ENCODE measurements at places on chromosomes 7 and 10.

DNA sequence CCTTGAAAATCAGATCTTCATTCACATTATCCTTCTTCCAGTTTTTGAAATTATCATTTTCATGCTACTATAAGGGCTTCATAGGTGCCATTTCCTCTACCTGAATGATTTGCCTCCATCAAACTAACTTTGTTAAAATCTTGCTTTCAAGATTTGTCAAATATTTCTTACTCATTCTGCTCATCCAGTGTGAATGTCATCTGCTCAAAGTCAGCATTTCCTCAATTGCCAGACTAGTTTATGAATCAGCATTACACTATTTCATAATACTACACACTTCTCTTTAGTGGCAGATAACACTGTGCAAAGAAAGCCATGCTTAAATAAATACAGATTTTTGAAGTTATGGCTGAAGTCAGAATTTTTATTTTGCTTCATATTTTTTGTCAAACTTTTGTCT lies 21.3 kb upstream of the LIPF start:
- DNase-seq, result no peak

DNA sequence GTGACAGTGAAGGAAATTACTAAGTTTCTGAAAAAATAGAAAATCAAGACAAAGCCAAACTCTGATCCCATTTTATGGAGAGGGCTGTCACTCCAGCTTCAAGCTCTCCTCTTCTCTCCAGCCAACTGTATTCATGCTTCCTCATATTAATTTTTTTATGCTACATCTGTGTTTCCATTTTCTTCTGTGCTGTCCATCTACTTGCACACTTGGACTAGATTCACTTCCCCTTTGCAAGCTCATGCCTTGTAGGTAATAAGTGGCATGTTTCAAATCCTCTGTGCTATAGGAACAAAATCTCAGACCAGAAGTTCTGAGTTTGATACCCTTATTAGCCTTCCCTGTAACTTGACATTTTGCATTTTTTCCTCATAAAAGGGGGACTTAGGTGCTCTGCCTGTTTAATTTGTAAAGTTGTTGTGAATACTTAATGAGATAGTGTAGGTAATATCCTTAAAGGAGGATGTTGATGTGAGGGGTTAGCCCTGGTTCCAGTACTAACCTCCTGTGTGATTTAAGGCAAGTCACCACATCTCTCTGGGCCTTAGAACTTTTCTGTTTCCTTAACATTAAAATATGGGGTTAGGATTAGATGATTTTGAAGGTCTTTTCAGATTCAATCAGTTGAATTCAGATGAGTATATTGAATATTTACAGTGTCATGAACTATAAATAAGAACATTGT lies 358.8 kb downstream of the BBS9 start:
- no peak for DNase-seq

DNA sequence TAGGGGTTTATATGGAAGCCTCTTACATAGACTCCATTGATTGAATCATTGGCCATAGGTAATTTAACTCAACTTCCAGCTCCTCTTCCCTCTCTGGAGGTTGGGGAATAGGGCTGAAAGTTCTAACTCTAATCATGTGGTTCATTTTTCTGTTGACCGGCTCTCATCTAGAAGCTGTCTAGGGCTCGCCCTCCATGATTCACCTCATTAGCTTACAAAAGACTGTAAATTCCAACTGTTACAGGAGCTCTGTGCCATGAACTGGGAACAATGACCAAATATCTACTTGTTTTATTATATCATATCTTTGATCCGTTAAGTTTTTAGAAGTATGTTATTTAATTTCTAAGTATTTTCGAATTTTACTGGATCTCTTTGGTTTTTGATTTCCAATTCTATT lies 263.0 kb downstream of the TCF7L2 start:
- no peak for DNase-seq

DNA sequence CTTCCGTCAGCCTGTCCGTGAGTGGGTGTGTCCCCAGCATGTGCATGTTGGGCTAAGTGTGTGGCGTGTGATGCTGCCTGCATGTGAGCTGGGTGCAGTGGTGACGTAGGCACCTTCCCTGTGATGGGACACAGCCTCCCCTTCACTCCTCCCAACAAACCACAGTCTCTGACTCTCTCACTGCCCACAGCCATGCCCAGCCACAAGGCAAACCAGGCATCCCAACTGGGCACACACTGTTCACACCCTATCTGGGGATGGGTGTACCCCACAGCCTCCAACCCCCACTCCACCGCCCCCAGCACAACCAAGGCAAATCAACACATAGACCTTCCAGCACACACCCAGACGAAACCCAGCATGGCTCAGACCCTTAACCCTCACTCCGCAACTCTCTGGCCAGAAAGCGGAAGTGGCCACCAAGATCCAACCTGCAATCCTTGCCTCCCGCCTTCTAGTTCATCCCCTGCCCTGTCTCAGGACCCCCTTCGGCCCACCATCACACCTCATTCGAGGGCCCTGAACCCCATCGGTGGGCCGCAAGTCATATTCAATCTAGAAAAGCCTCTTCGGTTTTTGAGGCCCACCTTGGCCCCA lies 10.4 kb downstream of the PSD start:
- DNase-seq, result no peak

DNA sequence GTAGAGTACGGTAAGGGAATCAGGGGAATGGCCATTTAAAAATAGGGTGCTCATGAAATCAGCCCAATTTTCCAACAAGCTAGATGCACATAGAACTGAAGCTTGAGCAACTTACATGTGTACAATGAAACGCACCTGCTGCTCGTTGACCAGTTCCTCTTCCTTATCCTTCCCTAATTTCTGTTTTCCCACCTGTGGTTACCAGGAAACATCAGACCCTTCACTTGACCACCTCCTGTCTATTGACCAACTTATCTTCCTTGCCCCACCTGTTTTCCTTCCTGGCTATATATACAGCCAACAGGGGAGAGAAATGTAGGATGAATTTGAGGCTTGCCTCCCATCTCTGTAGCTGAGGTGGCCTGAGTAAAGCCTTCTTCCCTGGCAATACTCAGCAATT lies 37.8 kb upstream of the RAPGEF5 start:
- DNase-seq, result no peak

- DNase-seq, result no peak
Measured at GRCh38 chr7:2967253-2967652, 76.4 kb downstream of the CARD11 start.

DNA sequence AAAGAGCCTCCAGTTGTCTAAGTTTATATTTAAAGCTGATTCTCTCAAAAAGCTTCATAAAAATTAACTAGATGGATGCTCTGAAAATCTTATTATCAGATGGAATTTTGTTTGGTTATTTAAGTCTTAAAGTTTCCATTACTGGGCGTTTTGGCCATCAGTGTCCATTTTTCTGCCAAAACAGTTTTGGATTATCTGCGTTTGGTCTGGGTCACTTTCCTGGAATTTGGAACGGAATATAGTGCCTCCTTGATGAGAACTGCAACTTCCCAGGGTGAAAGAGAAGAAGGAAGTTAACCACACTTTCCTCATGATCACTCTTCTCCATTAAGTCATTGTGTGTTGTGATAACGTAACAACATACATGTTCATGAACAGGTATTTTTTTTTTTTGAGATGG lies 764.9 kb upstream of the AUTS2 start:
- no peak for DNase-seq

- no peak for DNase-seq
Measured at GRCh38 chr10:48940372-48940771, 732 bp upstream of the LRRC18 start.

DNA sequence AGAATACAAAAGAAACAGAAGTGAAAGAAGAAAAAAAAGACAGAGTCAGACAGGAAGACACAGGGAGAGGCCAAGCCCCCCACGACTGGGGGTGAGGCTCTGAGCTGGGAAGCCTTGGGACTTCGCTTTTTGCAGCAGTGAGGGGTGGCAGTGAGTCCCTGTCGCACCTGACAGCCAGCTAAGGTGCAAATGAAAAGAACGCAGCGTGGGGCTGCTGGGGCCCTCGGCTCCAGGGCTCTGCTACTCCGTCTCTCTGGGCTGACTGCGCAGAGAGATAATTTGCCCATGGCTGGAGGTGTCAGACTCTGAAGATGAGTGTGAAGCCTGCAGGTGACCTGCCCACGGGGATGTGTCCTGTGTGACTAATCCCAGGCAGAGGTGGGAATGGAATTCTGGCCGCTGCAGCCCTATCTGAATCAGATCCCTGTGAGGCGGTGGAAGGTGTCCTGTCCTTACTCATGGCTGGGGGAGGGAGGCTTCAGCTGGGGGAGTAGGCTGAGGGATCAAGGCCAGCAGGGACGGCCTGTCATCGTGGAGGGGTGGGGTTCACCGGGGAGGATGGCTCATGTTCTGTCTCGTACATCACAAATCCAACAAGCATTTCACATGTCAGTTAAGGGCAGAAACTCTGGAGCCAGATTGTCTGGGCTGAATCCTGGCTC lies 96.4 kb downstream of the SLIT1 start:
- DNase-seq, result no peak

- no peak for DNase-seq
Measured at GRCh38 chr7:81195033-81195432, 276.2 kb upstream of the SEMA3C start.

DNA sequence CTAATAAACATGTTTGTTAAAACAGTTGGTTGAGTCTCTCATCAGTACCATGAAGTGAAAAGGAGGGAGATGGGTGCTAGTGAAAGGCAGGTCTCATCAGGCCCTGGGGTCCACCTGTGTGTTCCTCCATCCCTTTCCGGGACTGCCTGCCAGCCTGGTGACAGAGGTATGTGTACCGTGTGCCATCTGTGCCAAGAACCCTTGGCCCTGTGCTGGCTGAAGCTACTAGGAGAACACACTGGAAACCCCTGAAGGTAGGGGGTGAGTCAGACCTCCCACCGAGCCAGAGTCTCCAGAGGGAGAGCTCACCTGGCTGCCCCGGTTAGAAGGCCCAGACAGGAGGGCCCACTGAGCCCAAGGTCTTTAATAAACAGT lies 2.3 kb downstream of the DDIT4 start:
- peak; percentile 53 for DNase-seq

GRCh38 chr7:22295402-22296264 lies 61.3 kb downstream of the RAPGEF5 start:
- DNase-seq, result no peak

- DNase-seq, result no peak
Measured at GRCh38 chr10:17712717-17713471, 39.1 kb upstream of the TMEM236 start.

DNA sequence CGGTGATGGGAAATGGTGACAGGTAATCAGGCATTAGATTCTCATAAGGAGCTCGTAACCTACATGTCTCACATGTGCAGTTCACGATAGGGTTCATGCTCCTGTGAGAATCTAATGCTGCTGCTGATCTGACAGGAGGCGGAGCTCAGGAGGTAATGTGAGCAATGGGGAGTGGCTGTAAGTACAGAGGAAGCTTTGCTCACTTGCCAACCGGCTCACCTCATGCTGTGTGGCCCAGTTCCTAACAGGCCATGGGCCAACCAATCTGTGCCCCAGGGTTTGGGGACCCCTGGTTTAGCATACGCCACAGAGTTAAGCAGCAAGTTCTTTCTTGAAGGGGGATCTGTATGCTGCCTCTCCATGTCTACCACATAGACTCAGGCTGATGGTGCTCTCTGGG lies 133.1 kb downstream of the IQUB start:
- no peak for DNase-seq

GRCh38 chr10:122740640-122741039 lies 41.0 kb upstream of the C10orf120 start:
- no peak for DNase-seq

DNA sequence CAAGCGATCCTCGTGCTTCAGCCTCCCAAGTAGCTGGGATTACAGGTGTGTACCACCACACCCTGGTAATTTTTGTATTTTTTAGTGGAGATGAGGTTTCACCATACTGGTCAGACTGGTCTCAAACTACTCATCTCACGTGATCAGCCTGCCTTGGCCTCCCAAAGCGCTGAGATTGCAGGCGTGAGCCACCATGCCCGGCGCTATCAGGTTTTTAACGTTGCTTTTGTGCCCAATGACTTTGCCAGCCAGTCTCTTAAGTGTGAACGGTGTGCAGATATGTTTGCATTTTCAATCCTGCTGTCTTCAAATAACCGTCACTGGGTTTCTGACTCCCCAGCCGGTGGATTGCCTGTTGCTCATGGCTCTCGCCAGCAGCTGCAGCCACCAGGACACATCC lies 201.8 kb upstream of the PPP2R2D start:
- DNase-seq, result no peak

DNA sequence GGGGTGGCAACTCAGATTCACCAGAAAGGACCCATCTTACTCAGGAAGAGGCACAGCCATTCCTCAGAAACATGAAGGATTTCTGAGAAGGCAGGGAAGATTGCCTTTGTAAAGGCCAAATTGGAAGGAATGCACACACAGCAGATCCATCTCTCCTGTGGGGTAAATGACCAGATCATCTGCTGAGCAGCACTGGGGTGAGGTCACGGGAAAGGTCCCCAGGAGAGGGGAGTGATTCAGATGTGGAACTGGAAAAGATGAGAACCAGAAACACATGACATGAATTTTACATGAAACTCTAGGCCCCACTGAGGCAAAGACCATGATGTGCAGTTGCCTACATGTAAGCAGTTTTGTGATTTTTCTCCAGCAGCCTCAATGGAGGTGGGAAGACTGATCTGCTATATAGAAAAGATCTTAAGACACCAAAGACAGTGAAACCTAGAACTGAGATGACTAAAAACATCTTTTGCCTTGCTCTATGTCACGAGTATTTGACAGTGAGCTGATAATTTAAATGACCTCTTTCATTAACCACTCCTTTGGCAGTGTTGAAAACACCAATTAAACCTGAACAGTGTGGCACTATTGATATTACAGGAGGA lies 91.6 kb downstream of the AMPH start:
- no peak for DNase-seq

DNA sequence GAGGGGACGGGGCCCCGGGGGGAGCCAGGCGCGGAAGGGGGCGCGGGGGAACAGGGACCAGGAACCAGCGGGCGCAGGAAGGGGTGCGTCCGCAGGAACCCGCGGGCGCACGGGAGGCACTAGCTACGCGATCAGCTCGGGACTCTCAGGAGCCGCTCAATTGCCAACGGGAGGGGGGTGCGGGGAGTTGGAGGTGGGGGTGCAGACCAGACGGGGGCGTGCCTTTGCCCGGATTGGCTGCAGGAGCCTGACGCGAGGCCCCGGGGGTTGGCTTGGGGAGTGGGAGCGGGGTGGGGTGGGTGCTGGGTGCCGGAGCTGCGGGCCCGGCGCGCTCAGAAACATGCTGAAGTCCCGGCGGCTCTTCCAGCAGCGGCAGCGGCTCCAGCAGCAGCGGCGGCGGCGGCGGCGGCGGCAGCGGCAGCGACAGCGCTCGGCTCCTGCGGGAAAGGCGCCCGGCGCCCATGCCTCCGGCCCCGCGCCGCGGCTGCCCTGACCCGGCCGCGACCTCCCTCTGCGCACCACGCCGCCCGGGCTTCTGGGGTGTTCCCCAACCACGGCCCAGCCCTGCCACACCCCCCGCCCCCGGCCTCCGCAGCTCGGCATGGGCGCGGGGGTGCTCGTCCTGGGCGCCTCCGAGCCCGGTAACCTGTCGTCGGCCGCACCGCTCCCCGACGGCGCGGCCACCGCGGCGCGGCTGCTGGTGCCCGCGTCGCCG lies at the start of gene ADRB1:
Gene ADRB1 (plus strand): TSS at position 335 of the 715 bp plus-strand sequence. CDS start 267 bp downstream, at position 602.
- peak; percentile 33 for DNase-seq

GRCh38 chr7:77980087-77980713 lies 181.6 kb downstream of the PHTF2 start:
- DNase-seq, result no peak
